ENCODE measurements at places on chromosomes 7 and 10. TPM values are rescaled to one million over a fixed set of nuclear protein-coding genes. Genes with fewer than 3 reads are reported as not detected.
A peak's percentile ranks its signal among the peaks of the same experiment; 100 is the strongest.

DNA sequence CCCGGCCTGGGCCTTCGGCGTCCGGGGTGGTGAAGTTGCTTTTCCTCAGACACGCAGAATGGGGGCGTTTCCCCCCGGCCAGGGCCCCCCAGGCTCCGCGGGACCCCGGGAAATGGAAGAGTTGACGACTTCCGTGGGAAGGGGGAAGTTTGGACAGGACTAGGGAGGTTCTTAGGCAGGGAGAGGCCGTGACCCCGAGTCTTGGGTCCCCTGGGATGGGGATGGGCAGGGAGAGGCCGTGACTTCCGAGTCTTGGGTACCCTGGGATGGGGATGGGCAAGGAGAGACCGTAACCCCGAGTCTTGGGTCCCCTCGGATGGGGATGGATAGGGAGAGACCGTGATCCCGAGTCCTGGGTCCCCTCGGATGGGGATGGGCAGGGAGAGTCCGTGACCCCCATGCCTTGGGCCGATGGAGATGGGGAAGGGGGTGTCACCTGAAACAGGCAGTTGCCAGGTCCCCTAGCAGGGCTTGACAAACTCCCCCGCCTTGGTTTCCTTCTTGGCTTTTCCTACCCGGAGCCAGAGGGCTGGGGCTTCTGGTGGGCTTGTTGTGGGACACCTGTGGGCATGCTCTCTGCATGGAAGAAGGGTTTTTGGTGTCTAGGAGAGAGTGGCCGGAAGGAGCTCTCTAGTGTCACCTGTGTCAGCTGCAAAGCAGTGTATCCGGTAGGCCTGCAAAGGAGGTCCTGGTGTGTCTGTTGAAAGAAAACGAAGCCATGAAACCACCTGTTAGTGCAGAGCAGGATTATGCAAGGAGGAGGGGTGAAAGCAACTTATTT is 1.1 kb downstream of the TRRAP start:
- no peaks in the 10 kb centered on the region for H3K27me3 ChIP-seq
- peaks cover 11% of the 10 kb centered on the region for H3K4me1 ChIP-seq
- peak overlapping the region; percentile 92 for H3K4me3 ChIP-seq
- peak; percentile 46 for DNase-seq

- no peak for DNase-seq
- no peak overlapping the region for H3K27ac ChIP-seq
- H3K4me1 ChIP-seq = no peaks in the 10 kb centered on the region
- no peak overlapping the region for H3K4me3 ChIP-seq
These were observed 114.5 kb downstream of the ATE1 start for GRCh38 chr10:121813211-121813815.

DNA sequence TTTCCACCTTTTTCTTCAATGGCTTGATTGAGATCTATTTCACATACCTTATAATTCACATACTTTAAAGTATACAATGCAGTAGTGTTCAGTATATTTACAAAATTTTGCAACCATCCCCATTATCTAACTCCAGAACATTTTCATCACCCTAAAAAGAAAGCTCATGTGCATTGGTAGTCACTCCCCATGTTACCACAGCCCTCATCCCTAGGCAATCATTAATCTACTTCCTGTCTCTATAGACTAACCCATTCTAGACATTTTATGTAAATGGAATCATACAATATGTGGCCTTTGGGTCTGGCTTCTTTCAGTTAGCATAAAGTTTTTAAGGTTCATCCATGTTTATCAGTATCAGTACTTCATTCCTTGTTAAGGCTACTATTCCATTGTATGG is 214.2 kb downstream of the WDR11 start:
- H3K36me3 ChIP-seq = peaks cover 3% of the 10 kb centered on the region
- no peak overlapping the region for H3K4me3 ChIP-seq
- H3K27me3 ChIP-seq = no peaks in the 10 kb centered on the region
- DNase-seq = no peak
- no peaks in the 10 kb centered on the region for H3K4me1 ChIP-seq

GRCh38 chr10:79185796-79186374 is 117.1 kb downstream of the ZMIZ1 start:
- DNase-seq = no peak
- peaks cover 11% of the 10 kb centered on the region for H3K36me3 ChIP-seq
- H3K4me3 ChIP-seq = peak overlapping the region; percentile 27
- peaks cover 18% of the 10 kb centered on the region for H3K27me3 ChIP-seq
- H3K27ac ChIP-seq = peak overlapping the region; percentile 78

LFNG gene
- total RNA-seq = 11.7 TPM

MRPS24 gene
- total RNA-seq = 193 TPM
